ENCODE measurements at places on chromosomes 11 and 22.

GRCh38 chr22:45009606-45010531, at the start of gene PHF21B:
TSS of gene PHF21B (minus strand) at chr22:45010005. CDS start at chr22:45009549, 456 bp downstream.
- DNase-seq, result peak; percentile 12

- DNase-seq, result no peak
These were observed 605.6 kb downstream of the SOX6 start for GRCh38 chr11:15750535-15751308.

DNA sequence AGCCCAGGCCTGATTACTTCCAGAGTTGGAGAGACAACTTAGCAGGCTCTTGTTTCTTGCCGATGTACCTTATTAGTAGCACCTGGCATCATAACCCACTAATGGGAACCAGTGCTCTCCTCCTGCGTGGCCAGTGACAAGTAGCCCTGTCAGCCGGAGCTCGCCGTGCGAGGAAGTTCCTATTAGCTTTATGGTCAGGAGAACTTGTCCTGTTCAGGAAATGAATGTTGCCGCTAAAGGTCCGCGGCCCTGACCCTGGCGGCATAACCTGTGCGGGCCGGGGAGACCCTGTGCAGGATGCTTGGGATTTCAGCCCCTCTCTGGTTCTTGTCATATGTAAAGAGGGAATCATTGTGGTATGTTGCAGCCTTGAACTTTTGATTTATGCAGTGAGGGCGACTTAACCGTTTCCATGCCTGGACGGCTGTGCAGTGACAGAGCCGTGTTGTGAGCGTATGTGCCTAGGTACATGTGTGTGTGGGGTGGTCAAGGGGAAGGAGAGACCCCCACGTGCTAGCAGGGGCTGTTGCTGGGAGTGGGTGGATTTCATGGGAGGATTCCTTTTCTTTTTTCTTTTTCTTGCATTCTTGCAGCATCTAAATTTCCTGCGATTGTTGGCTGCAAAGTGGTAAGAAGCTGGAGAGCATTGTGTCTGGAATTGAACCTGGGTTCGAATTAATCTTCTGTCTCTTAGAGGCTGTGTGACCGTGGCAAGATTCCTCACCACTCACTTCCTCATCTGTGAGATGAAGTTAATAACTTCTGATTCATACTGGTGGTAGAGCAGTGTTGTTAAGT, 15.2 kb downstream of the ZBTB16 start:
- DNase-seq, result no peak

- no peak for DNase-seq
These were observed 864 bp upstream of the EHBP1L1 start for GRCh38 chr11:65574811-65575567.

DNA sequence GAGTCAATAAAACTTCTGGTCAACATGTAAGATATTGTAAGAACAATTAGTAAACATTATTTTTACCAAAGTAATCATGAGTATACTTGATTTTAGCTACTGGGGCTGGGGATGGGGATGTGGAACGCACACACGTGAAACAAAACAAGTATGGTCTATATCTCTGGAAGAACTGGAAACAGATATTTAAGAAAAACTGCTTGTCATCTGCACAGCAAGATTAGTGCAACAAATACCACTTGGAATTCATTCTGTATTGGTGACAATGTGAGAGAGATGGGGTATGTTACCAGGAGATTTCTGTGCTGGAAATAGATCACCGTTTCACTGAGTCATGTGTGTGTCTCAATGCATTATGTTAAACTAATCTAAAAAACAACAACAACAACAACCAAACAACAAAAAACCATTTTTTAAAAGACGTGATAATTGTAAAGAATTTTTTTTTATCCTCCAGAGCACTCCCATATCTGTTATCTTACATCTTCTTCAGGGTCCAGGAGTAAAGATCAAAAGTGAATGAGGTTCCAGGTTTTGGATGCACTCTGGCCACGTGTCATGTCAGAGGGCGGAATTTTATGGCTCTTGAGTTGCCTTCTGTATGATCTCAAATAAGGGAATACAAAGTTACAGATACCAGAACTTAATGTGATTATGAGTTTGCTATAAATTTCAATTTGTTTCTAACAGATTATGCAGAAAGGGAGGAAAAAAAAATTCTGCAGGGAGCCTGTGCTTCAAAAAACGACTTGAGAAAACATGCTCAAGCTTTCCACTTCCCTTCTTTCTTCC, 153.0 kb downstream of the BBOX1 start:
- DNase-seq, result no peak

All from stimulated activated CD4-positive, alpha-beta T cell treated with anti-CD3 and anti-CD28 coated beads, TNF-alpha, amount 100 ng/mL, for 24 hours (primary cell).